Activated CD8-positive, alpha-beta memory T cell treated with anti-CD3 and anti-CD28 coated beads for 1 hour (primary cell): ENCODE measurements at places on chromosomes 2 and 18.

- DNase-seq = no peak
Observed at GRCh38 chr2:43000242-43001054, 208.1 kb upstream of the HAAO start.

GRCh38 chr2:177053716-177054115, 158.9 kb upstream of the HNRNPA3 start:
- no peak for DNase-seq

- DNase-seq = no peak
Observed at GRCh38 chr2:36058953-36059352, 296.6 kb upstream of the CRIM1 start.

GRCh38 chr2:79530443-79530842, 17.6 kb downstream of the CTNNA2 start:
- no peak for DNase-seq

- DNase-seq = no peak
Observed at GRCh38 chr18:25223211-25223610, 128.8 kb downstream of the ZNF521 start.

DNA sequence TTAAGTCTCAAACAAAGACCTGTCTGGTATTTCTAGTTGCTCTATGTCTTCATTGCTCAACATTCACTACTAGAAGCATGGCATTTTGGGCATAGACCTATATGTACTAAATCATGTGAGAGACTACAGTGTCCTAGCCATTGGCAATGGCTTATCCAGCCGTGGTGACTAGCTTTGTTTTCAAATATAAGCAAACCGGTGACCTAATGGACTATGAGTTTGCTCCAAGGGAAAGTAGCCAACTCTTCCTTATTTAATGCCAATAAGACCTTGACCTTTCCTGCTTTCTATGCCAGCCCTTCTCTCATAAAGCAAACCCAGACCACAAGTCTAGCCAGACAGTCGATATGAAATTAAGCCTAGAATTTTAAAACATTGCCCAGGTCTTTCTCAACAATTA, 113.7 kb upstream of the CREB1 start:
- DNase-seq = no peak

GRCh38 chr2:157149270-157149669, 108.2 kb upstream of the GALNT5 start:
- no peak for DNase-seq

GRCh38 chr2:28782423-28782822, 28.2 kb upstream of the SPDYA start:
- no peak for DNase-seq

GRCh38 chr2:240769096-240769495, 50.9 kb downstream of the KIF1A start:
- DNase-seq = no peak

GRCh38 chr2:100126201-100126600, 16.2 kb downstream of the AFF3 start:
- DNase-seq = no peak
